ENCODE measurements at places on chromosomes 2 and 18.

GRCh38 chr18:21823848-21824247 is 83.3 kb downstream of the MIB1 start:
- DNase-seq = no peak

DNA sequence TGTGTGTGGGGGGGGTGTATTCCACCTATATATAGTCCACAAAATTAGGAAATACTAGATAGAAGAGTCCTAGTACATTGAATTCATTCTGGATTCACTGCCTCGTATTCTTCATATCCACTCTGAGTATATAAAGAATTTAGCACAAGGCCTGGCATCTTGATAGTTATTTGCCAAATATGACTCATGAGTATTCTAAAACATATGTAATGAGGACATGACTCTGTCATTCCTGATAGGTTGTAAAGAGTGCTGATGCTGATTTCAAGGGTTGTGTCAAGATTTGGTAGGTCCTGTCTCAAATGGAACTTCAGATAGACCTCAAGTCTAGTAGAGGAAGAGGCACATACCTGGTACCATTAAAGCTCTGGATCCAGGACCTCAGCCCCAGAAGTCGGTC is 173.4 kb upstream of the BOD1L2 start:
- DNase-seq = no peak

- DNase-seq = no peak
These were observed 31.4 kb downstream of the KCNJ13 start for GRCh38 chr2:232744963-232745362.

- peak; percentile 9 for DNase-seq
These were observed 5.7 kb upstream of the GPR35 start for GRCh38 chr2:240619506-240620148.

DNA sequence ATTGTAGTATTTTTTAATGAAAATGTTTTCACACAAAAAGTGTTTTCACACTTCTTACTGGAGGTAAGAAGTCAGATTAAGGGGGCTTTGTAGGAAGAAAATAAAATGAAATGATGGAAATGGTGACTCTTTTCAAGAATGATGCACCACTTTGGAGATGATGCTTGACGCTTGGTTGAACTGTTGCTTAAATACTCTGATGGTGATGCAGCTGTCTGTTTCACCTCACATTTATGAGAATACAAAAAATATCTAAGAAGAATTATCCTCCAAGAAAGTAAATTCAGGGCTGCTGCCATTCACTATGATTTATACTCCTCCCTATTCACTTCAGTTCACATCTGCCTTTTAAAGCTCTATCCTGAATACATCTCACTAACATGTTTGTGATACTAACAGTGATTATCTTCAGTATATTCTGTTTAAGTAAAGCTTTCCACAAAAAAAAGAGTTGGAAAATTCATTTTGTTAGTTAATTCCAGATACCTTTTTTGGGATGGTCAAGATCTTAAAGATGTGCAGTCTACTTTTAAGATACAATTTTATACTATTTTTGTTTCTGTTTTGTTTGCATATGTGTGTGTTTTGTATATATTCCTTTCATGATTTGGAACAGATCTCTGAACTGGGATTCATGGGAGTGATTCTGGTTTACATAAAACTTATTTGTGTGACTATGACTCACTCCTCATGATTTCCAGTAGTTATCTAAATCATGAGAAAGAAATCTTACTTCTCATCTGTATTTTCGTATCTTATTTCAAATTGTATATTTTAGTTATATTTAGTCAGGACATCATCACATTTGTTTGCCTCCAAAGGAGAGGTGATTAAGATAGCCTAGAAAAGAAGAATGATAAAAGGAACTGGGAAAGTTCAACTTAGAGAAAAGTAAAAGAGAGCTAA is 53.1 kb downstream of the SLC39A10 start:
- DNase-seq = no peak

DNA sequence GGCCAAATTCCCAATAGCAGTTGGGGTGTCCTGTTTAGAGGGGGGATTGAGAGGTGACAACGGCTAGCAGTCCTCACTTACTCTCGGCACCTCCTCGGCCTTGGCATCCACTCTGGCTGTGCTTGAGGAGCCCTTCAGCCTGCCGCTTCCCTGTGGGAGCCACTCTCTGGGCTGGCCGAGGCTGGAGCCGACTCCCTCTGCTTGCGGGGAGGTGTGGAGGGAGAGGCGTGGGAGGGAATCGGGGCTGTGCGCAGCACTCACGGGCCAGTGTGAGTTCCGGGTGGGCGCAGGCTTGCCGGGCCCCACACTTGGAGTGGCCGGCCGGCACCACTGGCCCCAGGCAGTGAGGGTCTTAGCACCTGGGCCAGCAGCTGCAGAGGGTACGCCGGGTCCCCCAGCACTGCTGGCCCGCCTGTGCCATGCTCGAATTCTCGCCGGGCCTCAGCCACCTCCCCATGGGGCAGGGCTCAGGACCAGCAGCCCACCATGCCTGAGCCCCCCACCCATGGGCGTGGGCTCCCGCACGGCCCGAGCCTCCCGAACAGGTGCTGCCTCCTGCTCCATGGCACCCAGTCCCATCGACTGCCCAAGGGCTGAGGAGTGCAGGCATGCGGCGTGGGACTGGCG is 705.9 kb upstream of the ZNF804A start:
- DNase-seq = no peak

DNA sequence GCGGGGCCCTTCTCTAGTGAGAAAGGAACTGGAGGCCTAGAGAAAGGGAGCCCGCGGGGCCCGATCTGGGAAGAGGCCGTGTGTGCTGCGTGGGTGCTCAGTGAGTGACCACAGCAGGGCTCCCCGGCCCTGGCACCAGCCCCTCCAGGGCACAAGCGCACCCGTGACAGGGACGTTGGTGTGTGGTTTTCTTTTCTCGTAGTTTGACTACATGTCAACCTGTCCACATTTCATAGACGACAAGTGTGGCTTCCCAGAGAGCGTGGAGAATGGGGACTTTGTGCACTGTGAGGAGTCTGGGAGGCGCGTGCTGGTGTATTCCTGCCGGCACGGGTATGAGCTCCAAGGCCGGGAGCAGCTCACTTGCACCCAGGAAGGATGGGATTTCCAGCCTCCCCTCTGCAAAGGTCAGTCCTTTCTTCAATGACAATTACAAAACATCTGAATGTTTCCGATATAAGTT is 83.1 kb downstream of the TPO start:
- no peak for DNase-seq

DNA sequence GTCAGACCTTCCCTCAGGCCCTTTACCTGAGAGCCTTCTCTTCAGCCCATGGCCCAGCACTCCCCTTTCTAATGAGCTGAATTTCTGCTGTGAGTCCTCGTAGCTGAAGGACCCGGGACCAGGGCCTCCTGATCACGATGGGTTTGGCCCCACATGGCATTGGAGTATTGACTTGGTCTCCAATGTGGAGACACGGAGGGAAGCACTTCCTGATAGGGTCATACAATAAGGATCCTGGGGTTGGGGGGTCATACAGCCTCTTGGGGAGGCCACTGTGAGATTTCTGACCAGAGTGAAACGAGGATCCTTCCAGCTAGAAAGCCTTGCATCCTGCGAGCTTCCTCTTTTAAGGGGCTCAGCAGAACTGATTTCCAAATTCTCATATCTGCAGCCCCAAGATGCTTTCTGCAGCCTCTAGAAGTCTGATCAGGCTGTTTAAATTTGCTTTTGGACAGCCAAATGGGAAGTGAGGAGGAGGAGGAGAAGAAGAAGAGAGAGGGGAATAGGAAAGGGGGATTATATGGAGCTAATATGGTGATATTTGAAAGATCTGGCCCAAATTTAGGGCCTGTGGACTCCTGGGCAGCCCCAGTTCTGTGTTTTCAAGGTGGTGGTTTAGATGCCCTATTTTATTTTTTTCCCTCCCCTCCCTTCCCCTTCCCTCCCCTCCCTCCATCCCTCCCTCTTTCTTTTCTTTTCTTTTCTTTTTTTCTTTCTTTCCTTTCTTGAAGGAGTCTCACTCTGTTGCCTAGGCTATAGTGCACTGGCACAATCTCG is 38.9 kb downstream of the RHOB start:
- no peak for DNase-seq

DNA sequence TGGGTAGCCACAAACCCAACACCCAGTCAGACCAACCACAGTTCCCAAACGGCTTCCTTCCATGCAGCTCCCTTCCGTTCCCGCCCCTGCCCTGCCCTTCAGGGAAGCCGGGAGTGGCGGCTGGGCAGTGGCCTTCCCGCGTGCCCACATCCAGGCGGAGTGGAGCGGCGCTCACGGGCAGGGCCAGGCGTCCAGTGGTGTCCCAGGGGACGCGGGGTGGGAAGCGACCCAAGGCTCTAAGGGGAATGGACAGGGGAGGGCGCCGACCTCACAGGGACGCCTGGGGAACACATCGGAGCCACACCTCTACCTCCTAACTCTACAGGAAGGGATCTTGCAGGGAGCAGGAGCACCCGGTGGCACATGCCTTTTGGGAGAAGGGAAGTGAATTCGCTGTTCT is 225.9 kb upstream of the MGAT5 start:
- no peak for DNase-seq

GRCh38 chr2:105611811-105612424 is 132.8 kb upstream of the NCK2 start:
- no peak for DNase-seq

GRCh38 chr2:133976659-133977058 is 277.2 kb upstream of the MGAT5 start:
- no peak for DNase-seq

GRCh38 chr2:235421618-235422017 is 72.2 kb upstream of the AGAP1 start:
- DNase-seq = no peak

DNA sequence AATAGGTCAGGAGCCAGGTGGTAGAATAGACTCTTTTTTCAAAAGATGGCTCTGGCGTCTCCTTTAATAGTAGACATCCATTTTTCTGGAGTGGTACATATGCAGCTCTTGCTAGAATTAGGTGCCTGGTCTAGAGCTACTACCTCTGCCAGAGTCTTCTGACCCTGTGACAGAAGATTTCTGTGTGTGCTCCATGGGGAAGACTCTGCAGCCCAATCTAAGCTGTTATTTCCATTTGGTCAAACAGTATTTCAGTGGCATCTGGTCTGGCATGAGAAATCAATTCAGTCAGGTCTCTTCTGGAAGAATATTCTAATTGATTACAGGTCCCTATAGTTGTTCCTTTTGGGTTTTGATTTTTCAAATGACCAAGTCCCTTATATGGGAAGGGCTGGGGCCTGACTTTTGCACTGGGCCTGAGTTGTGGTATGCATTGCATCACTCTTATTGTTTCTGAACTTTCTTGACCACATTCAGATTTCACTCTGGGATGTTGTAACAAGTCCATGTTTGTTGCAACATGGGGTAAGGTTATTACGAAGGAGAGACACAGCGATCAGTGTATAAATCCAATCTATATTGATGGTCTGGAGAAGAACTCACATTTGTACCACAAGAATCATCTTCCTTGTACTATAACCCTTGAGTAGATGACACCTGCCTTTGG is 12.1 kb downstream of the MXD1 start:
- no peak for DNase-seq

DNA sequence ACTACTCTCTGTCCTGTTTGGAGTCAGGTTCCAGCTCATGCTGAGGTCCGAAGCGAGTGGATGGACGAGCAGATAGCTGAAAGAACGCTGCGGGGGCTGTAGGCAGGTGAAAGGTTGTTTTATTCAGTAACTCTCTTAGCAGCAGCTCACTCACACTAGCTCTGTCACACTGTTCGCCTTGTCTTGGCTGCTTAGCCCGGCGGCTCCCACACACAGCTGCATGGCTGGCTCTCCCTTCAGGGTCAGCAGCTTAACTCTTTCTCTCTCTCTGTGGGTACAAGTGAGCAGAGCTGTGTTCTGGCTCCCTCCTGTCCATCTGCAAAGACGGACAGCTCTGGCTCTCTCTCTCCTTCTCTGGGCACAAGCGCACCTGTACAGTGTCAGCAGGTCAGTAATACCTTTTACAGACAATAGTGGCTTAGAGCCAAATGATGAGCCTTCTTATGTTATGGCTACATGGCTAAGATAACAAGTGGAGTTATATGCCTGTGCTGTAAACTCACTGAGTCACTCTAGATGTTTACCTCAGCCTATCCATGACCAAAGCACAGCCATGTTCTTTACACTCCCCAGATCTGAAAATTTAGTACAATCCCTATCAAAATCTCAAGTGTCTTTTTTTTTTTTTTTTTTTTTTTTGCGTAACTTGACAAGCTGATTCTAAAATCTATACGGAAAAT is 149.3 kb downstream of the GALNT1 start:
- DNase-seq = no peak

- DNase-seq = no peak
These were observed 114.0 kb downstream of the FAM210A start for GRCh38 chr18:13612196-13612997.

DNA sequence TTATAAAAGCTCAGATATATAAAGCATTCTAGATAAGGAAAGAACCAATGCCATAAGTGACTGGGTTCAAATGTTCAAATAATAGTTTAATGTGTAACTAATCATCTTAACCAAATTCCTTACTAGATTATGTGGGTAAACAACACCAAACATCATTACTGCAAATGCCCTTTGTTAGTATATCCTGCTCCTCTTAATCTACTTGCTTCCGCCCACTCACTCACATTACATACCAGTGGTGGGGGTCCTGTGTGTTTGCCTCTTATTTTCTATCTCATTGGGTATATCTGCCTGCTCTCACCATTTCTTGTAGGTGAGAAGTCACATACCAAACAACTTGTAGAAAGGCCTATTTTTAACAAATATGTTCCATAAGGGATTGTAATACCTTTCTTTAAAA is 562.1 kb downstream of the NRXN1 start:
- DNase-seq = no peak

GRCh38 chr2:168216351-168217005 is 30.9 kb downstream of the STK39 start:
- no peak for DNase-seq

DNA sequence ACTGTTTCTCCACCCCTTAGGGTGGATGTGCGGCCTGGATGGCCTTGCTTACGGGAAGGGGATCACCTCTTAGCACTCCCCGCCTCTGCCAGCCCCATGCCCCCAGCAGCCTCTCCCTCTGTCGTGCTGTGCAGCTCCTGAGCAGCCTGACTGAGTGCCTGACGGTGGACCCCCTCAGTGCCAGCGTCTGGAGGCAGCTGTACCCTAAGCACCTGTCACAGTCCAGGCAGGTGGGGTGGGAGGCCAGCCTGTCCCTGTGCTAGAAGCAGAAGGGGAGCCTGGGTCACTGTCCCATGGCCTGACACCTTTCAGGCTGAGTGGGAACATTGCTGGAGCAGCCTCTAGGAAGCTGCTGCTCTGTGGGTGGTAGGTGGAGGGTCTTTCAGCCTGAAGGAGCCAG is 5.2 kb downstream of the TMEM214 start:
- no peak for DNase-seq

GRCh38 chr2:197514754-197515153 is 1.1 kb upstream of the MOB4 start:
- DNase-seq = no peak

- no peak for DNase-seq
These were observed 1.7 kb downstream of the VAPA start for GRCh38 chr18:9915291-9916076.
